Stimulated activated naive CD4-positive, alpha-beta T cell treated with Interleukin-2 at 50 U/mL for 16 hours (primary cell): ENCODE measurements at places on chromosomes 2 and 18.

GRCh38 chr2:29628108-29628745 is 293.2 kb downstream of the ALK start:
- DNase-seq, result no peak

GRCh38 chr2:98487806-98488189 is 43.1 kb downstream of the INPP4A start:
- no peak for DNase-seq

- DNase-seq, result no peak
Observed at GRCh38 chr18:8610459-8610851, 1.2 kb downstream of the RAB12 start.

GRCh38 chr2:47208852-47209606 is 53.9 kb upstream of the STPG4 start:
- no peak for DNase-seq

GRCh38 chr2:51368250-51368649 is 336.3 kb upstream of the NRXN1 start:
- DNase-seq, result no peak

GRCh38 chr2:218282173-218282991 is 9.9 kb downstream of the TMBIM1 start:
- DNase-seq, result no peak

DNA sequence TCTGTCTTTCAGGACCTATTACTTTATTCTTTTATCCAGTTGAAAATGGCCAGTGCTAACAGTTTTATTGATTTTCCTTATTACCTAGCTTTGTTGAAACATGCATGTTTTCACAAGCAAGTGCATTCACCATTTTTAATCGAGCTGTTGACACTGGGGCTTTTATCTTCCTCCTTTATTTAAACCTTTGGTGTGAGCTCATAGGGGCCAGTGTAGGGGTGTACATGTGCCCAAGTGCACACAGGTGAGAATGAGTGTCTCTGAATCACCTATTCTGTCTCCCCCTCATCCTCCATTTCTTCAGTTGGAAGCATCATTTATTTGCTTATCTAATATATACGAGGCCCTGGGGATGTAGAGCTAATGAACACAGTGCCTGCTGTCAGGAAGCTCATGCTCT is 199.1 kb downstream of the PRKCE start:
- DNase-seq, result no peak

GRCh38 chr2:102770506-102770905 is 8.7 kb downstream of the TMEM182 start:
- no peak for DNase-seq

DNA sequence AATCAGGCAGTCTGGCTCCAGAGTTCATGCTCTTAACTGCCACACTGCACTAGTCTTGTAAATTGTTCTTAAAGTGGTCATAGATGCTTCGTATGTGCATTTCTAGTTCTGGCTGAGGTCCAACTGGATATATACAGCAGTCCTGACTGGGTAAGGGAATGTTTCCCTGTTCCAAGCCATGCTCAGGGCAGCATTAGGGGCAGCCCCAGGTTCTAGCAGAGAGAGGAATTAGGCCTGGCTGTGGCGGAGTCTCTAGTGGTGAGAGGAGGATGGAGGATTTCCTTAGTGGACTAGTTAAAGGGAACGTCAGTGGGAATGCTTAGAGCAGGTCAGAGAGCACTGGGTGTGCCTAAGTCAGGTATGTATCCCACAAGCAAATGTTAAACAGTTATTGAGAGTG is 28.0 kb downstream of the UBE2E3 start:
- no peak for DNase-seq

DNA sequence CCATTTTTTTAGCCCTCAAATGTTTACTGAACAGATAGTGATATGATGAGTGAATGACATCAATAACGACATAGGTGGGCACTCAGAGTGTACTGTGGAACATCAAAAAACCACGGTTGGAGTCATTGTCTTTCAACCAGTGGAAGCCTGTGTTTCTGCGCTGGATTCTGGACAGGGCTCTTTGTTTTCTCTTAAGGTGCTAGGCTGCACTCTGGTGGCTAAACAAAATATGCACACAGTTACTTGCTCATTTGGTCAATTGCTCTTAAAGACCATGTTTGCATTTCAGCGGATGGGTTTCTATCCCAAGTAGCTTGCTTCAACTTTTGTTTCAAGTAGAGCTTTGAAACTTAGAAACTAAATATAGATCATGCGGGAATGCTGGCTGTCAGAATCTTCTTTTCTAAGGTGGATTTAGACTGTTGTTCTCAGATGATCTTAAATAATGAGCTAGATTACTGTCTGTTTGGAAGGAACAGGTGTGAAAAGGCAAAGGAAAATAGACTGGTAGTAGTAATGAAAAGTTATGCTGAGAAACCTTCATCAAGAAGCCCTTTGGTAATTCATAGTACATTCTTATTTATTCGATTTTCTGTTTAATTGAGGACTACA is 48.5 kb upstream of the LYPD6B start:
- DNase-seq, result peak; percentile 33

DNA sequence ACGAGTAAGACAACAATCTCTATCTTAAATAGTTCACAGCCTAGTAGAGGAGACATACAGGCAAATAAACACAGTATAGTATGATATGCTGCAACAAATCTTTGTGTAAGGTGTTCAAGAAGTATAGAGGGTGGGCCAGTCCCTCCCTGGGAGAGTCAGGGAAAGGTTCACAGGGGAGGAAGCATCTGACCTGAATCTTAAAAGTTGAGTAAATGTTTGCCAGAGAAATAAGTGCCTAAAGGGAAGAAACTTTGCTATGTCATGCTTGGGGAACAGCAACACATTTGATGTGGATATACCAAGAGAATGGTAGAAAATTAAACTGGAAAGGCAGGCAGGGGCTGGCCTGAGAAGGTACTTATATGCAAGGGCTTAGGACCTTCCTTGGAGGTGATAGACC is 125.7 kb upstream of the CYP26B1 start:
- no peak for DNase-seq

DNA sequence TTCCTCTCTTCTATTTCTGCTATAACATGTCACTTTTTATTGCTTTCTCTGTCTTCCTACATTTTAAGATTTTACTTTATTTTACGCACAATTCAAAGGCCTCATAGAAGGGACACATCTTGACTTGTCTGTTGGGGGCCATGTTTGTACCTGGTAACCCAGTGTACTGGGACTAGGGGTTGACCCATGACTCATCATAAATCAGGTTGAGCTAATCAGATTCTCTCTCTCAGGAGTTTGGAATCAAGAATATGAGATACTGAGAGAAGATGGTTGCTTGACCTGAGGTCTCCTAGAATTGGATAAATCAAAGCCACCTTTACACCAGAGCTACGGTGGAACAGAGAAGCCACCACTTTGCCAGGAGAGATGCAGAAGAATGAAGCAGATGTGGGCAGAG is 153.0 kb downstream of the UXS1 start:
- DNase-seq, result no peak

DNA sequence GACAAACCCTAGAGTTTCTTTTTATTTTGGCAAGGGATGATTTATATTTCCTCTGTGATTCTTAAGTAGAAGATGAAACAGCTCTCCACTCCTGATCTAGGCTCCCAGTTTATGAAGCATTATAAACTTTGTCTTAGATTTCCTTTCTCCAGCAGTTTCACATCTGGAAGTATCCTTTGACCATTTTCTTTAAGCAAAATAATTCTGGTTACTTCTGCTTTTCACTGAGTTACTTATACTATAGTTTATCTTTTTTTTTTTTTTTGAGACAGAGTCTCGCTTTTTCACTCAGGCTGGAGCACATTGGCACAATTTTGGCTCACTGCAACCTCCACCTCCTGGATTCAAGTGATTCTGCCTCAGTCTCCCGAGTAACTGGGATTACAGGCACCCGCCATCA is 45.5 kb downstream of the KCMF1 start:
- no peak for DNase-seq

GRCh38 chr18:48193521-48194492 is 215.4 kb downstream of the ZBTB7C start:
- no peak for DNase-seq

DNA sequence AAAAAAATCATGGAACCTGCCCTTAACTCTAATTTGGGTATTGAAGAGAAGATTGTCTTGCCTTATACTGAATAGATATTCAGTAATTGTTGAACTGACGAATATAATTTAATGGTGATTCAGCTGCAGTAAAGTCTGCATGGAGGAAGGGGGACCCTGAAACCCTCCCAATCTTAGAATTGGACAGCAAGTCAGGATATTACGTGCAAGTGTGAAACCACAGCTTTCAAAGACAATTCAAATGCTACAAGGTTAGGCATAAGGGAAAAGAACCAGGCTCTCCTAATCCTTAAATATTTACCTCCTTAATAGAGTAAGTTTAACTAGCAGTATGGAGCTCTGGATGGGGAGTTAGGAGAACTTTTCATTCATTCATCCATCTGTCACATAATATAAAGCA is 226.9 kb upstream of the TNP1 start:
- no peak for DNase-seq

- DNase-seq, result peak; percentile 86
Observed at GRCh38 chr2:121699421-121700333, 37.0 kb downstream of the NIFK start.

DNA sequence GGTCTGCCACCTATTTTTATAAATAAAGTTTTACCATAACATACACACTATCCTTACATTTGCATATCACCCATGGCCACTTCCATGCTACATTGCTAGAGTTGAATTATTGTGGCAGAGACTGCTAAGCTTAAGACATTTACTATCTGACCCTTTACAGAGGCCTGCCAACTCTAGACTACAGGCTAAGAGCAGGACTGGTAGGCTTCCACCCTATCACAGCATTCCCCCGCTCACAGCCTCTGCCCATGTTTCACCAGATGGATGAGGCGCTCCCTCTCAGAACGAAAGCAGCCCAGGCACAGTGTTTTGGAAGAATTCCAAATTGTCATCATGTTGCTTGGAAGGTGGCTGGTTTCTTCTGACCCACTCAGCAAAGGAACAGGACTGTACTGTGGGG is 91.7 kb upstream of the SLC35G4 start:
- no peak for DNase-seq

- no peak for DNase-seq
Observed at GRCh38 chr2:167925758-167926157, 321.6 kb downstream of the STK39 start.

GRCh38 chr2:64289737-64290136 is 145.5 kb upstream of the PELI1 start:
- no peak for DNase-seq

- DNase-seq, result no peak
Observed at GRCh38 chr2:100071335-100072043, 70.9 kb downstream of the AFF3 start.

DNA sequence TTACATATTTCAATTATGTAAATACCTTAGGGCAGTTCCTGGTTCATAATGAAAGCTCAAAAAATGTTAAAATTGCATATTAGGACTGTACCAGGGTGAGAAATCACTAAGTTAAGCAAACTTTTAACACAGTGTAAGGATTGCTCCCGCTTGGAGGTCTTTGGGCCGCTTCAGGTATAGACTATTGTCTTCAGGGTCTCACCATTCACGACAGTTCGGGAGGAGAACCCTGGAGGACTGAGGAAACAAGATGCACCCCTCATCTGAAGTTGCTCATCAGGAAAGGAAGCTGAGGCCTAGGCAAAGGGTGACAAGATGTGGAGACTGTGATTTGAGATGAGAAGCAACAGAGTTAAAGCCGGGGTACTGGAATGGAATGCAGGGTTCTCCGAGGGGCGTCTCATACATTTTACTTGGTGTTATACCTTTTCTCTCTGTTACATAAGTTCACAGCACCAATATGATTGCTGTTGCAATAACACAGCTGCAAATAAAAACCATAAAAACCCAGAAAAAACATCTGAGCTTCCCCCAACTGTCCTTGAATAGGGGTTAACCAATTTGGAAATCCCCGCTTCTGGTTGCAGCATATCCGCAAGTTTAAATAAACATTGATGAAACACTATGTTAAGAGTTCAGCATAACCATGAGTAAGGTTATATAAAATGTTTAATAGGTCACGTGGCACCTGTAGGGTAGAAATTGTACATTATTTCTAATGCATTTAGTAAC is 40.1 kb downstream of the FBXO48 start:
- DNase-seq, result peak; percentile 9

GRCh38 chr2:168536925-168537466 is 80.9 kb downstream of the CERS6 start:
- DNase-seq, result no peak

- DNase-seq, result no peak
Observed at GRCh38 chr2:71130905-71131244, 441 bp downstream of the MPHOSPH10 start.

GRCh38 chr2:190103144-190103543 is 40.6 kb upstream of the MSTN start:
- no peak for DNase-seq

DNA sequence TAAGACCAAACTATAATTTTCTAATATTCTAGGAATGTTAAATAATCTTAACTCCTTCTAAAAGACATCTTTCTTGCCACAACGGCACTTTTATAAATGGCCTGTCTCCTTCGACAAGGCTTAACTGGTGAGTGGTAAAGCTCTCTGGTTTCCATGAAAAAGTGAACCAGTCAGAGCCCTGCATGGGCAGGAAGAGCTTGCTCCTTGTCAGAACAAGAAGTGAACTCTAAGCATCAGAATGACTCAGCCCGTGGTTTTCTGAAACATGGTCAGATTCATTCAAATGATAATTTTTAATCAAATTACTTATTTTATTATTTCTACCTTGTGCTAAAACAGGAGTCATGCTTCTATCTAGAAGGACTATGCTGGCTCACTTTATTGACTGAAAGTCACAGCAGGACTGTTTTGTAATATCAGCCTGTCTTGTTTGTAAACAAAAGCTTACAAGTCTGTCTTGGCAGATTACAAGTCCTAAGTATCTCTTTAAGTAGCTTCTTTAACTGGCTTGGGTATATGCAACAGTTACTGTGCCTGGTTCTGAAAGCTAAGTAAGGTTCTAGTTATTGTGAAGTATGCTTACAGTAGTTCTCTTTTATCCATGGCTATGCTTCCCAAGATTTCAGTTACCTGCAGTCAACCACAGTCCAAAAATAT is 245.4 kb downstream of the NAPG start:
- DNase-seq, result no peak

- no peak for DNase-seq
Observed at GRCh38 chr2:173580956-173581355, 226.3 kb downstream of the CDCA7 start.

- no peak for DNase-seq
Observed at GRCh38 chr2:97931118-97931857, 64.5 kb downstream of the TMEM131 start.

DNA sequence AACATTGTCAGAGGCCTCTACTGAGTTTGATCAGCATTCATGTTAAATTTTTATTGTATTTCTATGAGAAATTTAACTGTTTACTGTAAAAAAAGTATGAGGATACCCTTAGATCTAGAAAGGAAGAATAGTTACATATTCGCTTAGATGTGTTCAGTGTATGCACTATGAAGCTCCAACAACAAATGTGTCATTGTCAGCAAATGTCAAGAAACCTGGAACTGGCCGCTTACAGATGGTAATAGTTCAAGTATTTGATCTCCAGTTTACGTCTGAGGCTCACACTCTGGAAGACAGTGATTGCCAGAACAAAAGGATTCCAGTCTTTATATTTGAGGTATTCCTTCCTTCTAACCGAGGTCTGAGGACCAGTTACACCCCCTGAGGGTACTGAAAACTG is 921.2 kb upstream of the LRRTM1 start:
- DNase-seq, result no peak

GRCh38 chr2:26195040-26195984 is 22.4 kb downstream of the GAREM2 start:
- no peak for DNase-seq

GRCh38 chr2:105636109-105636740 is 108.5 kb upstream of the NCK2 start:
- DNase-seq, result no peak

GRCh38 chr2:238970553-238971081 is 122.7 kb downstream of the TWIST2 start:
- peak; percentile 29 for DNase-seq
